ENCODE measurements at places on chromosomes 5 and 9.
A peak's percentile ranks its signal among the peaks of the same experiment; 100 is the strongest.

DNA sequence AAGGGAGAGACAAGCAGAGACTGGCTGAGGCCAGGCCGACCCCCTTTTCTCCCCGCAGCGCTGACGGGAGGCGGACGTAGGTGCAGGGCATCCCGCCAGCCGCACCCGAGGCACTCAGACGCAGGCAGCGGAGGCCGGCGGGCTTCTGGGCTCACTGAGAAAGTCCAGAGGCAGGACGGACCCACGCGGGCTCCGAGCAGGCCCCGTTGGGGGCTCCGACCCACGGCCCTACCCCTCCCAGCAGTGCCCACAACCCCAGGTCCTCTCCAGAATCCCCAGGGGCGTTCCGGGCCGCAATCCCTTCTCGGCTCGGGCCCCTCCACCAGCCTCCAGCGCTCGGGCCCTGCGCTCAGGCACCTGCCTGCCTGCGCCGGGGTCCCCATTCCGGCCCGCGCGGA is 543 bp downstream of the MTMR12 start:
- DNase-seq, result peak; percentile 86

- no peak for DNase-seq
These were observed 1746.6 kb upstream of the C9orf72 start for GRCh38 chr9:29319736-29320513.

DNA sequence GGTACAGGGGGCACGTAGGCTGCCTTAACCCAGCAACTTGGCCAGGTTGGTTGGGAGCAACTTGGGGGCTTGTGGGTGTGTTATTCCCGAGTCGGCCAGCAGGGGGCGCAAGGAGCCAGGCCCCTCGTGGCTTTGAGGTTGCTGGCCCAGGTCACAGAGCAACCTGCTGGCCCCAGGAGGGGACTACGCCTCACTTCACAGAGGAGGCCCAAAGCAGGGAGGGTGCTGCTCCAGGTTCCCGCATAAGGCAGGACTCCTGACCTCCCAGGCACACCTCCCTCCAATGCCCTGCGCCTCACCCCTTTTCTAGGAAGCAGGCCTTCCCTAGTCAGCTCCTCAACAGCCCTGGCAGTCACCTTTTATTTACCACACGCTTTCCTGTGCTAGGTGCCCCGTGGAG is 18.1 kb downstream of the KYAT1 start:
- DNase-seq, result peak; percentile 80

DNA sequence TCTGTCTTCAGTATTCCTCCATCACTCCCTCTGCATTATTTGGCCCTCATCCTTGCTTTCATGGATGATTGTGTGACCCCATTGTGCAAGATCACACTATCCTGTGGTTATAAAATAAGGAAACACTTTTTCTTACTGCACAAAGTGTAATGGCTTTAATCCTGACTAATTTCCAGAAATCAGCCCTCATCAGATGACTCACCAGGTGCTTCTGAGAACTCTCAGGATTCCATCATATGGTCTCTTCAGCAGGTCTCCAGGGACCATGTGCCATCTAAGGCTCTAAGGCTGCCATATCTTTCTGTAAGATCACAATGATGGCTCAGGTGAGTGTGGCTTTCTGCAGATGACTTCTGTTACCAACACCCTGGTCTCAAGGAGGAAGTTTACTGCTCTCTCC is 27.3 kb upstream of the FER start:
- no peak for DNase-seq

- DNase-seq, result no peak
These were observed 20.8 kb upstream of the CKMT2 start for GRCh38 chr5:81212211-81212751.

DNA sequence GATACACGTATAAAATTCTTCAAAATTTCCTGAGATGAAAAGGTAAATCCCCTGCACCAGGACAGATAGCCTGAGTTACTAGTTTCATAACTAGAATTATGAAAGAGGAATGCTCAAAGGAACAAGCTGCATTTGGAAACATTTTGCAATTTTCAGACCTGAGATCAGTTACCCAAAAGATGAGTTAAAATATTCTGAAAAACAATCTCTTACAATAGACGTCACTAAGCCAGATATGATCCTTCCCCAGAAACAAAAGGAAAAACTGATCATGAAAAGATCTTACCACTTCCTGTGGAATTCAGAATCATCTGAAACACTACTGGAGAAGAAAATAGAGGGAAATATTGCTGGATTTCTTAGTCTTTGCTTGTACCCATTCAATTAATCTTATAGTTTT is 204.7 kb downstream of the ARRDC3 start:
- no peak for DNase-seq

- peak; percentile 20 for DNase-seq
These were observed 78.6 kb downstream of the AOPEP start for GRCh38 chr9:94805051-94805489.

GRCh38 chr5:122815218-122815767 is 30.1 kb upstream of the SNX24 start:
- no peak for DNase-seq

DNA sequence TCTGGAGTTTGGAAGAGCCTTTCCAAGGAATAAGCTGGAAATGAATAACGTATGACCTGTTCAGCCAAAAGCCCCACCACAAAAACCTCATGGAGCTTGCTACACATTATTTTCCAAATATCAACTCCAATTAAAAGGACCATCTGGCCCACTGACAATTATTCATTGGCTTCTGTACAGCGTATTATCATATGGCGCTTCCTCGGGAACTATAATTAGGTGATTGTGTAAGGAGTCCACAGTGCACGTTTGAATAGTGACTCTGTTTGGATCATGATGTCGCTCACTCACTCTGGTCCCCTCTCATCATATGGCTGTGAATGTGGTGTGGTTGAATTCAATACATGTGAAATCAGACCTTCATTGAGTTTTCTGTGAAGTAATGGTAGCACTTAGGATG is 52.1 kb downstream of the GDNF start:
- DNase-seq, result no peak

DNA sequence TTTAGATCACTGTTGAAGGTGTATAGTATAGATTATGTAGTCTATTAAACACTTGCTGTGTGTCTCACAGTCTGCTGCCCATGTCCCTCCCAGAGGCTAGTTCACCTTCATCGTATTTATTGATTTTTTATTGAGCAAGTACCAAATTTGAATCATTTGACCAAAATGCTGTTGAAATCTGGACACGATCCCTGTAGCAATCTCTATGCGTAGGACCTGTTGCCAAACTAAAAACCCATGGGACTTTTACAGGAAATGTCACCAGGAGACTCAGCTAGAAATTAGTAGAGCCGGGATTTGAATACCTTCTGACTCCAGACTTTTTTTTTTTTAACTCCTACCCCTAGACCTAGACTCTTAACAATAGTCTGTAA is 17.5 kb downstream of the SLC31A1 start:
- no peak for DNase-seq

GRCh38 chr9:91835632-91836031 is 114.4 kb downstream of the ROR2 start:
- DNase-seq, result no peak

GRCh38 chr5:113487781-113488644 is at the start of gene MCC:
MCC (minus strand) TSS chr5:113488453.
- DNase-seq, result peak; percentile 91

GRCh38 chr5:135535820-135536801 is at the start of gene NEUROG1:
NEUROG1 (minus strand) TSS chr5:135535964; CDS start chr5:135535690, 274 bp downstream.
- DNase-seq, result peak; percentile 87

DNA sequence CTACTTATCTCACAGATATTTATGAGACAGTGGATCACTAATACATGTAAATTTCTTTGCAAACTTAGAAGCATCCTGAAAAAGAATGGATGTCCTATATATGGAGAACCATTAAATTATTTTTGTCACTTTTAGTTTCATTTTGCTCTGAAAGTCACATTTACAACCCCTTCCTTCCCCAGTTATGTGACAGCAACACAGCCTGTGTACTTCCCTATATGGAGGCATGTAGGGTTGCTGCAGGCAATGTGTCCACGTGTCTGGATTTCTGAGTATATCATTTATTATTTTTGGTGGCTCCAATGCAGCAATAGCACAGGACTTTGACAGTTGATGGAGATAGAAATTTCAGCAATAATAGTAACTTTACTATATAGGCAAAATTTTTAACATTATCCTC is 156.4 kb downstream of the ST8SIA4 start:
- DNase-seq, result no peak

- no peak for DNase-seq
These were observed 202.4 kb upstream of the ZNF608 start for GRCh38 chr5:124948754-124949275.
